ENCODE measurements at places on chromosomes 2 and 18.

GRCh38 chr2:233023761-233024410, 8.6 kb upstream of the NEU2 start:
- no peak for DNase-seq

- DNase-seq = no peak
These were observed 26.2 kb upstream of the MBOAT2 start for GRCh38 chr2:9029721-9030120.

DNA sequence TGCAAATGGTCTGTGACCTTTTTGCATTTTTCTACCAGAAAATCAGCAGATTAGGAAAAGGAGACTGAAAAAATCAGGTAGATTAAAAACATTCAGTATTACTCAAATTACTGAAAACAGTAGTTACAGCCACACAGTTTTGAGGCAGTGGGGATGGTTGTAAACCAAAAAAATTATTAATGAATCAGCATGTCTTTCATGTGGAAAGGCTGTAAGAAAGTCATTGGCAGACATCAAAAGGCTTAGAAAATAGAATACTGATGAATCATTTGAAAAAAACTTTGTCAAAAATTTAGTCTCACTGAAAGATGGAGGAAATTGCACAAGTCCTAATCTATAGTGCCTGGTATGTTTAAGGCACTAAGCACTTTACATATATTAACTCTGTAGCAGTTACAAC, 133.9 kb upstream of the GCFC2 start:
- peak; percentile 45 for DNase-seq

DNA sequence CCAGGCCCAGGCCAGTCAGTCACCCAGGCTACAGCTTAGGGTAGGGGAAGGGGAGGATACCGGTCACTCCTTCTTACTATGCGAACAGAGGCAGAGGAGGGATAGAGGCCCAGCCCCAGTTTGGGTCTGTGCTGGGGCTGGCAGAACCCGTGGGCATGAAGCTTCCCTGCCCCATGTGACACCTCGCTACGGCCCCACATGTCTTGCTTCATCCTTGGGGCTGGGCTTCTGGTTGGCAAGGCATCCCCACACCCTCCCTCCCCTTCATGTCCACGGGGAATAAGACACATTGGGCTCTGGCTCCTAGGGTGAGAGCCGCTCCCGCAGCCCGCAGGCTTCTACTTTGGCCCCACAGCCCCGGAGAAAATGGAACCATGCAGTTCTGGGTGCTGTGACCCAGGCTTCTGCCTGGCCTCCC, 32.4 kb downstream of the HS1BP3 start:
- DNase-seq = no peak

GRCh38 chr2:240989451-240990265, 8.8 kb upstream of the SNED1 start:
- no peak for DNase-seq

GRCh38 chr2:204468746-204469429, 76.4 kb upstream of the PARD3B start:
- DNase-seq = no peak

- DNase-seq = no peak
These were observed 1025.1 kb downstream of the LRP1B start for GRCh38 chr2:141105763-141106162.

DNA sequence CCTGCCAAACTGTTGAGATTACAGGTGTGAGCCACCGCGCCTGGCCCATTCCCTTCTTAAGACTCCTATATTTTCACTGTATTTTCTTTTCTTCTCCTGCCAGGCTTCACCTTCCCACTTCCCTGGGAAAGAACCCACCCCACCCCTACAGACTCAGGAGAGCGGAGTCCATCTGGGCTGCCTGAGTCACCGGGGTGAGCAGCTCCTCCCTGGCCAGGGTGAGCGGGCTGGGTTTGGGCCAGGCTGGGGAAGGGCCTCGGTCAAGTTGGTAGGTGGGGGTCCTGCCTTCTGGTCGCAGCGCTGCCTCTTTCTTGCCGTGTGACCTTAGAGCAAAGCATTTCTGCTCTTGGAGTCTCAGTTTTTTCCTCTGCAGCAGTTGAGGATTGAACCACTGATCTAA, 2.1 kb upstream of the GAREM2 start:
- DNase-seq = no peak

GRCh38 chr2:3571284-3571683, 3.8 kb upstream of the RPS7 start:
- DNase-seq = no peak
